Effector CD4-positive, alpha-beta T cell (primary cell): ENCODE measurements at places on chromosomes 7 and 10.

GRCh38 chr7:155449008-155449868 is 8.7 kb upstream of the EN2 start:
- DNase-seq: no peak

DNA sequence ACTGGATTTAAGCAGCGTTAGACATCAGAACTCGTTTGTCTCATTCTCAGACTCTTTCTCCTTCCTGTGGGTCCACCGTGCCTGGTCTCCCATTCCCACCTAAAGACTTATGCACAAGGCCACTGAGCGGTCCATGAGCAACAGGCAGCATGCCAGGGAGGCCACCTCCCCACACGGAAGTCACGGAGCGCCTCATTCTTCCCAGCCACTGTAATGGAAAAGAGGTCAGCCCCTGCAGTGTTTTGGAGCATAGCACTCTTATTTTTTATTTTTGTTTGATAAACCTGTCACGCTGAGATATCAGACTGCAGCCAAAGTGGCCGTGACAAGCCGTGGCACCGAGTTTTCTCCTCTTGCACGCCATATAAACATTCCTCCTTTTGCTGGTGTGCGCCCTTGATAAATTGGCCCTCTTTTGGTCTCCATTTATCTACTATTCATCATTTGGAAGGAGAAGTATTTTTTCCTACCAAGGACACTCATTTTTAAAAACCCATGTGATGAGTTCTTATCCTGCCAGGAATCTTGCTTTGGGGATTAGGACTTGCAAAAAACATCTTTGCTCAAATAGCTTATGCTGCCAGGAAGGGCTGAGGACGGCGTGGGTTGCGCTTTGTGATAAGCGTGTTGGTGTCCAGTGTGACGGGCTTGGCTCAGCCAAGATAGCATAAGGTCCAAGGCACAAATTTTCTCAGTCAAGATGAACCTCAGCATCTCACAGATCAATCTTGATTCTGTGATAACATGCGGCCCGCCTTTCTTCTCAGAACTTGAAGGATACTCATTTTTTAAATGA is 206.0 kb downstream of the CCDC3 start:
- DNase-seq: no peak

DNA sequence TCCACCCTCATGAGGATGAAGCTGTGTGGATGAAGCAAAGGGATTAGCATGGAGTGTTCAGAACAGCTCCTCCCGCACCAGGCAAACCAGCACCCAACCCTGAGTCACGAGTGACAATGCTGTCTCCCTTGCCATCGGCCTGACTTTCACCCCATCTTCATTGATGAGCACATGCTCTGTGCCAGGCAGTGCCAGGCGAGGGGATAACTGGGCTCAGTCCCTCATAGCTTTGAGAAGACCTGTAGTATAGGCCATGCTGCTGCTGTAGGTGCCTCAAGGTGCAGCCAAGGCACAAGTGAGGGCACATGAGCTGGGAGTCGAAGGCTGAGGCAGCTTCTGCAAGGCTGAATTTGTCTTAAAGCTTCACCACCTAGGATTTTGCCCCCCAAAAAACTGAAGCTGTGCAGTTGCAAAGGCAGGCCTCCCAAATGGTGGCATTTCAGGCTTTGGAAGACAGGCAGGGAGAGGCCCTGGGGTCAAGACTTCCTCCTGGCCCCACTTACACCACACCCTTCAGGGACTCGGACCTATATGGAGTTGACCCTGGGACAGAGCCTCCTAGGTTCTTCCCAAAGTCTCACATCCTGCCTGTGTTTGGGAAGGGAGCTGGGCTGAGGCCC is 54.2 kb upstream of the GDF10 start:
- no peak for DNase-seq

GRCh38 chr10:119834188-119834587 is 38.5 kb downstream of the MCMBP start:
- no peak for DNase-seq

- no peak for DNase-seq
These were observed 18.4 kb upstream of the SORCS3 start for GRCh38 chr10:104622598-104623209.

DNA sequence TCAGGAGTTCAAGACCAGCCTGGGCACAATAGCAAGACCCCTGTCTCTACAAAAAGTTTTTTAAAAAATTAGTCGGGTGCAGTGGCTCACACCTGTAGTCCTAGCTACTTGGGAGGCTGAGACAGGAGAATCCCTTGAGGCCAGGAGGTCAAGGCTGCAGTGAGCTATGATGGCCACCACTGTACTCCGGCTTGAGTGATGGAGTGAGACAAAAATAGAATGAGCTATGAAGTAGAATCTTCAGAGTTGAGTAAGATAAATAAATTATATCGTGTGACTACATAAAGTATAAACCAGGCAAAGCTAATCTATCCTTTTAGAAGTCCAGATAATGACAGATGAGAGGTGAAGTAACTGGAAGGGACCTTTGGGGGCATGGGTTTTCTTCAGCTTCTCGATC is 15.3 kb upstream of the MRPS24 start:
- no peak for DNase-seq

DNA sequence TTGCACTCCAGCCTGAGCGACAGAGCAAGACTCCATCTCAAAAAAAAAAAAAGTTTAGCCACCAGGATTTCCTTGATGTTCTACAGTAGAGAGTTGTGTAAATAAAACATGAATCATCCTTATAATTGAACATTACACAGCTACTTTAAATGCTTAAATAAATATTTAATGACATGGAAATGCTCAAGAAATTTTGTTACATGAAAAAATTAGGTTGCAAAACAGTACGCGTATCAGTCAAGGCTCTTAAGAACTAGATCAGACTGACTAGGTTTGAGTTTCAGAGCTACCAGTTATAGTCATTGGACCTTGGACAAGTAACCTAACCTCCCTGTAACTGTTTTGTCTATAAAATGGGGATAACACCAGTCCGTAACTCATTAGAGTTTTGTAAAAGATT is 38.7 kb upstream of the GSAP start:
- no peak for DNase-seq
